ENCODE measurements at places on chromosomes 12 and 14. TPM values are rescaled to one million over a fixed set of nuclear protein-coding genes. Genes with fewer than 3 reads are reported as not detected.

The FBXO34 gene
- total RNA-seq = 26.3 TPM

The ESR2 gene
- under 0.01 TPM for total RNA-seq

The SOS2 gene
- total RNA-seq = 22.9 TPM

The ADAMTS20 gene
- 0.14 TPM for total RNA-seq

All from smooth muscle cell of the umbilical artery (primary cell).